Activated naive CD4-positive, alpha-beta T cell treated with anti-CD3 and anti-CD28 coated beads, Interleukin-2, amount 10 ng/mL, durations not matched to agents 7 days and 5 days (primary cell): ENCODE measurements at places on chromosomes 7 and 10.

DNA sequence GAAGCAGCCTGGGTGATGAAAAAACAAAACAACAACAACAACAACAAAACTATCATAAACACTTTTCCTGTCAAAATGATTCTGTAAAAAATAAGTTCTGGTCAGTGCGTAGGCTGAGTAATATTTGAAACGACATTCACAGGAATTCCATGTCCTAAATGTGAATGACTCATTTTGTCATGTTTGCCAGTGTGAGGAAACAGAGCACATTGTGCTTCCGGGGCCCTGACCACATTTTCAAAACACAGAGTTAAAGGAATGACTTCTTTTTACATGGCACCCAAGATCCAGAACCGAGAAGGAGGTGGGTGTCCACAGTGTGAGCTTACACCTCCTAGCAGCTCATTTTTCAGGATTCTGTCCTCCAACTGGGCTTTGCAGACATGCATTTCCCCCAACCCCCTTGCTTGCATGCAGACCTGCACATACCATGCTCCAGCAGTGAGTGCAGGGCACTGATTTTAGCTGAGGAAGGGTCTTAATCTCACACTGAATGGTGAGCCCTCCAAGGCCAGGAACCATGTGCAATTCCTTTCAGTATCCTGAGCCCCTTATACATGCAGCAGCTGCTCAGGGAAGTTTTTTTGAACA is 3.0 kb downstream of the CLRN3 start:
- no peak for DNase-seq

- peak; percentile 64 for DNase-seq
Measured at GRCh38 chr7:28296571-28297483, 115.5 kb upstream of the CREB5 start.

GRCh38 chr10:79430325-79430905 is 15.0 kb downstream of the ZCCHC24 start:
- no peak for DNase-seq

- DNase-seq = no peak
Measured at GRCh38 chr7:130500463-130500862, 8.6 kb downstream of the MEST start.

GRCh38 chr7:151427705-151428377 is 12.1 kb downstream of the CRYGN start:
- no peak for DNase-seq
